ENCODE measurements at places on chromosomes 6 and 20. TPM values are rescaled to one million over a fixed set of nuclear protein-coding genes. Genes with fewer than 3 reads are reported as not detected.

DNA sequence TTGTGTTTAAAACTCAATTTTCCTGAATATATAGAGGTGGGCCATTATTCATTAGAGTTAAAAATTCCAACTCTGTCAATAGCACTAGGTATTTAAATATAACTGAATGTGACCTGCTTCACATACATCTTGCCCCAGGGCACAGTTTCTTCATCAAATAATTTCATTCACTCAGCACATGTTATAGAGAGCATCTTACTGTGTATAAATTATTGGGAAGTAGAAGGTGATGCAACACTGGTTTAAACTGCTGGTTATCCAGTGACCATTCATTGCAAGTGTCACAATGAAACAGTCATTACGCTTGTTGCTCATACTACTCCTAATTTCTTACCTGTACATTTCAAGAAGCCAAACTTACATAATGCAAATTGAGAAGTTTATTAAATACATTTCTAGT is 93.4 kb downstream of the KHDRBS2 start:
- DNase-seq = no peak

- no peak for DNase-seq
Observed at GRCh38 chr20:24782801-24783630, 166.1 kb upstream of the CST7 start.

UNC5CL gene
- total RNA-seq = 0.27 TPM

DNA sequence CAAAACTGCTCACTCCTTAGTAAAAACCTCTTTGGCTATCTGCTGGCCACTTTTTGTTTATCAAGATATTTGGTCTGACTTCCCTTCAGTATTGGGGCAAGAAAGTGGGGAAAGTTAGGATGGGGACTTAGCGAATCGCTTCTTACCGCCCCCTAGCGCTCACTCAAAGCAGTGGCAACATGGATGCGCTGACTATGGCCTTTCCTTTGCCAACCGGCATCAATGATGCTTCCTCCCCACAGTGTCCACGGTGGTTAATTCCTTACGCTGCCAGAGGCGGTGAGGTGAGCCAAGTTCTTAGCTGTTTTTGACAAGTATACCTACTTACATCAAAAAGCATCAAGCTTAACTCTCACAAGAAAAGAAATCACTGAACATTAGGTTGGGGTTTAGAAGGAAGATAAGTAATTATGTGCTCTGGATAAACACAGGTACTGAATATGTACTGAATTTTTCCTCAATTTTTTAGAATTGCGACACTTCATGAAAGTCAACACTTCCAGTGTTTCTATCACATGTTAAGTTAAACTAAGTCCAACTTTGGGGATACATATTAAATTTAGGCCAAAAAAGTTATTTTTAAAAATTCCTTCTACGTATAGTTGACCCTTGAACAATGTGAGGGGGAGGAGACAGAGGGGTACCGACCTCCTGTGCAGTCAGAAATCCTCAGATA is 86.7 kb downstream of the GMDS start:
- no peak for DNase-seq

DNA sequence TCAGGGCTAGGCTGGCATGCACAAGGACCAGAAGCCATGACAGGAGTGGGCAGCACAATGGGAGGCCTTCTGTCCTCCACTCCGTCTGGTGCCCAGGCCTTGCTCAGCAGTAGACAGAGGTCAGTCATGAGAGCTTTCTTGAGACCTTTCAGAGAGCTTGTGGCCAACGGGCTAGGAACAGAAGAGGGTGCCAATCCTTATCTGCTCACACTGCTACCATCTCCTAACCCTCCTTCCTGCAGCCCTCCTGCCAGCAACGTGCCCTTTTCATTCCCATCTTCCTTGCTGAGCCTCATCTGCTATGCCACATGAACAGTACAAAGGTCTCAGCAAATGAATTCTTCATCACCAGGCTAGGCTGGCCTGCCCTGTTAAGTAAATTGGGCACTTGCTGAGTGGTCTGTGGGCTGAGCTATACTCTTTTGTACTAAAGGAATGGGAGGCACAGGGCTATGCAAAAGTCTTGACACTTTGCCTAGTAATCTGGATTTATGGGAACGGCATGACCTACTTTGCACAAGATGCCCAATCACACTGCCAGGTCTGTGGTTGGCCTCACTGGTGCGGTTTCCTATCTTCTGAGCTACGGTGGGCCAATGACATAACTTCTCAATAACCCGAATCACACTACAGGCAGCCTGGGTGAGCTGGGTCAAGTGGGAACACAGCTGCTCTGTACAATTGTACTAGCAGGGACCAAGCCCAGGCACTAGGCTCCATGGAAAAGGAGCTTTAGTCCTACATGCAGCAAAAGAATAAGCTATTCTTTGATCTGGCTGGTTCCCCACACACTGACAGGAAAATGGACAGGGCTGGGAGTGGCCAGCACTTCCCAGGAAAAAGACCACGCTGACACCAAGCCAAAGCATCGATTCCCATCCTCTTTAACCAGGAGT is 47.8 kb downstream of the ELOVL5 start:
- DNase-seq = peak; percentile 24

- DNase-seq = no peak
Observed at GRCh38 chr20:48861444-48861843, 33.6 kb upstream of the PREX1 start.

All from left ventricle myocardium inferior (tissue), 1 donor.